OCI-LY7 (cell line): ENCODE measurements at places on chromosomes 1 and 21. TPM values are rescaled to one million over a fixed set of nuclear protein-coding genes. Genes with fewer than 3 reads are reported as not detected.

HPCAL4 gene
- not detected in 2 replicates for total RNA-seq

GRCh38 chr1:15948091-15948591 lies 27.8 kb downstream of the ZBTB17 start:
- peak; percentile 24 for DNase-seq

GRCh38 chr1:225737866-225738265 lies 39.8 kb upstream of the SRP9 start:
- DNase-seq, result no peak

DNA sequence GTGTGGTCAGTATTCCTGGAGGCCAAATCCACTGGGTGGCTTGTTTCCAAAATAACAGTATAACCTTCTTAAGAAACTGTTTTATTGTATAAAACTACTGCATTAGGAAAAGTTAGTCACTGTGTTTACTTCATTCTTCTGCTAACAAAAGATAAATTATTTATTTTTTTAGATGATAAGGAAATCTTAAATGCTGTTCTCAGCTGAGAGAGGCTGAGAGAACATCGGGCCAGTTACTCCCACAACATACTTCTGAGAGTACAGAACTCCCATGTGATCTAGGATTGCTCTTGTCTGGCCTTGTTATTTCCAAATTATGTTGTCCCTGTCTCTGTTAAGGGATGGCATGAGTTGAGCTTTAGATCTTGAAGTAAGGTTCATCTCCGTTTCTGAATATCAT lies 96.7 kb upstream of the CXADR start:
- no peak for DNase-seq

GRCh38 chr1:170704256-170704655 lies 40.3 kb downstream of the PRRX1 start:
- no peak for DNase-seq

DNA sequence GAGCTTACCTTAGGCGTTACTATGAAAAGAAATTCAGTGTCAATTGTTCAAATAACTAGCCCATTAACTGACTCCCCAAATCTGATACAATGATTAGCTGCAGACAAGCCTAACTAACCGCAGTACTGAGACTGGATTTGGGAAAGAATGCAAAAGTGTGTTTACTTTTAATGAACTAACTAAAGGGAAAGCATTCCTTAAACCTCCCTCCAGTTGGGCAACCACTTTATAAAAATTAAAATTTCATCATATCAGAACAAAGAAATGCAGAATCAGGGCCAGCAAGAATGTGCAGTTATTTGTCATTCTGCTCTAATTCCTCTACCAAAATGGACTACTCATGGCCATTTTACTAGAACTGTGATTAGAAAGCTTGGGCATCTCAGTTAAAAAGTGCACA lies 11.7 kb upstream of the NR5A2 start:
- DNase-seq, result no peak

- DNase-seq, result no peak
Measured at GRCh38 chr1:65150583-65151263, 2.7 kb downstream of the AK4 start.

- peak; percentile 80 for DNase-seq
Measured at GRCh38 chr1:23657659-23658275, 33.8 kb upstream of the RPL11 start.

GRCh38 chr1:155681776-155682175 lies 6.8 kb downstream of the YY1AP1 start:
- no peak for DNase-seq

DNA sequence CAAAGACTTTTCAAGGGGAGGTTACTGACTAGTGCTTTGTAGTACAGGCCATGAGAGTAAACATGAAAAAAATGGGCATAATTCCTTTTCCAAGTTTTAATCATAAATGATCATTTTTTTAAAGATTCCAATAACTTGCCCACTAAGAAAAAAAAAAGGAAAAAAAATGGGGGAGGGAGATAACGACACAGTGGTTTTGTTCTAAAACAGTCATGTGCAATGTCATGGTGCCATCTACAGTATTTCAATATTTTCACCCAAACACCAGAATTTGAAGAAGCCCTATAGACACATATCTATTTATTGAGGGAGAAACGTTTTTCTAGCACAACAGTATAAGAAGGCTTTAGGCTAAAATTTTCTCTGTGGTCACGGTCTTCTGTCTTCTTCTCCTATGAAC lies 250.2 kb downstream of the LTN1 start:
- DNase-seq, result no peak
